ENCODE measurements at places on chromosomes 7 and 10. TPM values are rescaled to one million over a fixed set of nuclear protein-coding genes. Genes with fewer than 3 reads are reported as not detected.

- DNase-seq, result no peak
Observed at GRCh38 chr7:23335621-23336020, 36.5 kb downstream of the MALSU1 start.

Gene CXCL12
- 107 TPM for total RNA-seq

Gene PTER
- total RNA-seq, result 8.1 TPM

- no peak for DNase-seq
Observed at GRCh38 chr7:150975536-150976319, 2.4 kb downstream of the KCNH2 start.

- DNase-seq, result no peak
Observed at GRCh38 chr7:43118313-43118712, 5.9 kb downstream of the HECW1 start.

Gene UBE3C
- 77.1 TPM for total RNA-seq

- no peak for DNase-seq
Observed at GRCh38 chr7:134245253-134245652, 71.5 kb downstream of the SLC35B4 start.

DNA sequence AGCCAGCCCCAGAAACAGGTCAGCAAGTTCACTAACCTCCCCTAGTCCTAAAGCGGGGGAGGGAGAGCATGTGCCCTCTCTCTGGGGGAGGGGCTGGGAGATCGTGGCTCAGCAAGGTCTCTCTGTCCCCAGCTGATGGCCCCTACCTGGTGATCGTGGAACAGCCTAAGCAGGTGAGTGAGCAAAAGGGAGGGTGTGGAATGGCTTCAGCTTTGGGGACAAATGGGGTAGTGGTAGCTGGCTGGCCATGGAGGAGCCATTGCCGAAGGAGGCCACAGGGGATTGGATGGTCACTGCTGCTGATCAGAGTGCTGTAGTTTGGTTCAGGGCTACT lies 779 bp downstream of the NFKB2 start:
- DNase-seq, result no peak

Gene MKI67
- 15.4 TPM for total RNA-seq

GRCh38 chr10:122267849-122268737 lies 3.0 kb upstream of the BTBD16 start:
- no peak for DNase-seq

Gene TCAF1
- total RNA-seq, result 59.4 TPM

GRCh38 chr7:1090686-1091643 lies 3.1 kb downstream of the GPER1 start:
- DNase-seq, result no peak

Gene EEF1AKMT2
- total RNA-seq, result 29.2 TPM

Gene GIMAP5
- total RNA-seq, result 11.5 TPM

Gene LRRC18
- 0.39 TPM for total RNA-seq

DNA sequence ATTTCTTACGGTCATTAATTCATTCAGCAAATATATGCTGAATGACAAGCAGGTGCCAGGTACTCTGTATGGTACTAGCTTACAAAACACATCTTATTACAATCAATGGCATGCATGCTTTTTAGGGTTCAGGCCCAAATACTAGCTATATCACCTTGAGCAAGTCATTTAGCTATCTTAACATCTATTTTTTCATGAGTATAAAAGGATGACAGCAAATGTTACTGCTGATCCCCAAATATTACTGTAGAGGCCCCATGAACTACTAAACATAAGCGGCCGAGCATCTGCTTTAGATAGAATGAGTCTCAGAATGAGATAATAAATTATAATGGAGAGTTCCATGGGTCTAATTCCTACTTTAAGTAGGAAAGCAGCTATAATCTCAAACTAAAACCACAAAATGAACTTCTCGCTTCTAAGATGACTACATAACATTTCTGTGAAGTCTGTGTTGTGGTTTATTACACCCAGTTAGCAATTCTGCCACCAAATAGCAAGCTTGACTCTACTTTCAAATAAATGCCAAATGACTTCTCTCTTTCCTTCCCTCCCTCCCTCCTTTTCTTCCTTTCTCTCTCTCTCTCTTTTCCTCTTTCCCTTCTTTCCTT lies 113.7 kb upstream of the LRRN3 start:
- no peak for DNase-seq

GRCh38 chr10:34650156-34650555 lies 164.9 kb downstream of the PARD3 start:
- DNase-seq, result no peak

- DNase-seq, result no peak
Observed at GRCh38 chr7:154746571-154747360, 256.2 kb downstream of the PAXIP1 start.

- peak; percentile 62 for DNase-seq
Observed at GRCh38 chr7:5754981-5755599, 26.4 kb downstream of the RNF216 start.

Gene ST7
- 19.6 TPM for total RNA-seq

Gene HDAC9
- total RNA-seq, result 28.2 TPM

DNA sequence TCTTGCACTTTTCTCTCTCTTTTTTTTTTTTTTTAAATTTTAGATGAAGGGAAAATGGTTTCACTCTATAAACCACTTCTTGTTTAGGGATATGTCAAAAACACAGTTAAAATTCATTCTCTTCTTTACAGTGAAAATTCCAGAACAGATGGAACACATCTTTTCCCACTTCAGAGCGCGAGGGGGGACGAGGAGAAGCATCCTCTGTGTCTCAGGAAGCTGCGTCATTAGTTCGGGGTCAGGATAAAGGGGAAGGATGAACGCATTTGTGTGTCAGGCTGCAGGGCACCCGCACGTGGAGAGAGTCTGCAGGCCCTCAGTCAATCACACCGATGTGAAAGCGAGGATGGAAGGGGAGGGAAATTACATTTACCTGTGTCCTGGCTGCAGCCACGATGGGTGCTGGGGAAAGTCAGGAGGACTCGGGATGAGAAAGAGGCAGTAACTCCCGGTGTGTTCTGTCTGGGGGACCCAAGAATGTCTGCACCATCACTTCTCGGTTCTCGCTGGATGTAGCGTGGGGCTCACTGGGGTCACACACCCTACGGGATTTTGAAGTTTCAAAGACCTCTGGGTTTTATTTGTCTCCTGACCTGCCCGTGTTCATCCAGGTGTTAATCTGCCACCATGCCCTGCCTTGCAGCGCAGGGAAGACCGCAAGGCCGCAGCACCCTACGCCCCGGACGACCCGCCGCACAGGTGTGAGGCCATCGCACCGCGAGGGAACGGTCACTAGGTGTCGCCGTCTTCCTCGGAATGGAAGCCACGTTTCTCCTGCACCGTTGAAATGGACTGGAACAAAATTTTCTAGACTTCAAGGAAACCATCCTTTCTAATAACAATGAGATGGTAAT lies 66.7 kb upstream of the PITRM1 start:
- DNase-seq, result peak; percentile 64

Gene CALCR
- 0.49 TPM for total RNA-seq

DNA sequence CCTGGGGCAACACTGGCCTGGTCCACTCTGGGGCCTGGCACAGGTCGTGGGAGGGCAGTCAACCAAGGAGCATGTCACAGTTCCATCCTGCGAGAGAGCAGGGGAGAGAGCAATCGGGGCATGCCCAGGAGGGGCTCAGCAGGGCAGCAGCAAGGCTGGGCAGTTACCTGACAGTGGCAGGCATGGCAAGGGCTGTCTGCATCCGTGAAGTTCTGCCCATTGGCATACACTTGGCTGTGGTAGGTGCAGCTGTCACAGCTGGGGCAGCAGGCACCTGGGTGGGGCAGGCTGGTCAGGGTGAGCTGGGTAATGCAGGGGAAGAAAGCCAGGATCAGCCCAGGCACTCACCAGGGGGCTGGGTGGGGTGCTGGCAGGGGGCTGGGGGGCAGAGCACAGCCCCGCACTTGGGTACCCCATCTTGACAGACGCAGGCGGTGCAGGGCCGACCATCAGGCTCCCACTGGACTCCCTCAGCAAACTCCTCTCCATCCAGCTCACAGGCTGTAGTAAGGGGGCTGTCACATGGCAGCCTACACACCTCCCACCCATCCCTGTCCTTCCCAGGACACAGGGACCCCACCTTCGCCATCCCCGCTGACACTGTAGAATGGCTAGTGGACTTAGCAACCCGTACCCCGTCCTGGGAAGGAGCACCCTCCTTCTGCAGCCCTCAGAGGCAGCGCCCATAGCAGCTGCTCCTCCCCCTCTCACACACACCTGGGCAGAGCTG lies 17.8 kb downstream of the KCP start:
- no peak for DNase-seq
